ENCODE measurements at places on chromosomes 11 and 22.
A peak's percentile ranks its signal among the peaks of the same experiment; 100 is the strongest.

GRCh38 chr11:81874635-81875034 lies 859.0 kb downstream of the FAM181B start:
- DNase-seq: no peak

DNA sequence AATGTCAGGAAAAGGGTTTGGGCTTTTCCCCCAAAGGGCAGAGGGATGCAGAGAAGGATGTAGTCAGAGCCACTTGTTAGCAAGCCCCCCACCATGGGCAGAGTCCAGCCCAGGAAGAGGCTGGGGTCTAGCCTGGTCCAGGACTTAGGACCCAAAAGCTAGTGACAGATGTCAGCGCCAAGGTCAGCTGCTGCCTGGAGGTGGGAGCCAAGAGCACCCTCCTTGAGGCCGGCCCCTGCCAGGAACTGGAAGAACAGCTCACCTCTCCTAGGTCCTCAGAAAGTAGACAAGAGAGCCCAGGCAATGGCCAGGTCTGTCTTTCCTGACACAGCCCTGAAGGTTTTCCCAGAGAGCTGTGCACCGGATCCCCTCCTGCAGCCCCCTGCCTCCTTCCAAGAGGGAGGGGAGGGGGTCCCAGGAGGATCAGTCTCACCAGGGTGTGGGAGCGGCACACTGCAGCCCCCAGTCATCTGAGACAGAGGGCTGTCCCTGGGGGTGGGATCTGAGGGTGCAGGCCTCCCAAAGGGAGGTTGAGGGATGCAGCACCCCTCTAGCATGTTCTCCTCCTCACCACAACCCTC lies 14.6 kb upstream of the ARHGEF17 start:
- no peak for DNase-seq

DNA sequence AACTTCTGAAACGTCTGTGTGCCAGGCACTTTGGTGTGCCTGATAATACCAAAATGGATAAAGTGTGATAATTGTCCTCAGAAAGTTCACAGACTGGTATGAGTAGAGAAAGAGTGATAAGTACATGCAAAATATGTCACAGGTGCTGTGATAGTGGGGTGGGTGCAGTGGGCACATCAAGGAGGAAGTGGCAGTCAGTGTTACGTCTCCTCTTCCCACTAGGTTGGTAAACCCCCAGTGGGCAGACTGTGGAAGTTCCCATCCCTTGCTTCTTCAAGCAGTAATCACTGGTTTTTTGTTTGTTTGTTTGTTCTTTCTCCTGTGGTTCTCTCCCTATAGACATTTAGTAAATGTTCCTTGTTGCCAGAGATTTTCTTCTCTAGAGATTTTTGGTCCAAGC lies 5.4 kb downstream of the RNF121 start:
- peak; percentile 24 for DNase-seq

DNA sequence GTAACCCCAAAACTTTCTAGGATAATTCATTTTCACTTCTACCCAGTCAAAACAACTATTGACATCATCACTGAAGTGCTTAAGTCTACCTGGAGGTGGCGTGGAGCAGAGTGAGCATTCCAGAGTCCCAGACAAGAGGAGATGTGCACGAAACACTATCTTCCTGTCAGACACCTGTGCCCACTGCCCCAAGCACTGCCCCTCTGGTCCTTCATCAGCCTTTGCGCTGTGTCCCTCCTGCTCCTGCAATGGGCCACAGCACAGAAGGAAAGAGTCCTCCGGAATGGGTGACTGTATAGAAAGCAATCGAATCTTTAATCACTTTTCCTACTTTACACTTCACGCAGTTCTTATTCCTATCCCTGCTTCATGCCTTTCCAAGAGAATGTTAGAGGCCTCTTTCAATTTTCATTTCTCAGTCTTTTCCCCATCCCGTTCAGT lies 512 bp upstream of the GRIA4 start:
- DNase-seq: peak; percentile 81

DNA sequence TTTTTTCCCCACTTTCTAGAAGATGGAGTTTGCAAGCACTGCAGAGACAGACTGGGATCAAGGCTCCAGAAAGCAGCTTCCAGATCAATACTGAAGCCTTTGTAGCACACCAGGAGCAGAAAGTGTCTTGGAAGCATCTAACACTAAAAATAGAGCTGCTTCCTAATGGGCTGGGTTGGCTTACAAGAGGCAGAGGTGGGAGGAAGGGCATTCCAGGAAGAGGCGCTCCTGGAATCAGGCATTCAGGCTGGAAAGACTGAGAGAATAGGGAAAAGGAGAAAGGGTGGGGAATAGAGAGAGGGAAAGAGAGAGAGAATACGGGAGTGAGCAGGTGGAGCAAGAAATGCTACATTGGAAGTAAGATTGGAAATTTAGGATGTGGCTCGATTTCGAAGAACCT lies 395.9 kb downstream of the OPCML start:
- no peak for DNase-seq

- DNase-seq: no peak
Measured at GRCh38 chr11:82898241-82898640, 2.0 kb downstream of the PRCP start.

DNA sequence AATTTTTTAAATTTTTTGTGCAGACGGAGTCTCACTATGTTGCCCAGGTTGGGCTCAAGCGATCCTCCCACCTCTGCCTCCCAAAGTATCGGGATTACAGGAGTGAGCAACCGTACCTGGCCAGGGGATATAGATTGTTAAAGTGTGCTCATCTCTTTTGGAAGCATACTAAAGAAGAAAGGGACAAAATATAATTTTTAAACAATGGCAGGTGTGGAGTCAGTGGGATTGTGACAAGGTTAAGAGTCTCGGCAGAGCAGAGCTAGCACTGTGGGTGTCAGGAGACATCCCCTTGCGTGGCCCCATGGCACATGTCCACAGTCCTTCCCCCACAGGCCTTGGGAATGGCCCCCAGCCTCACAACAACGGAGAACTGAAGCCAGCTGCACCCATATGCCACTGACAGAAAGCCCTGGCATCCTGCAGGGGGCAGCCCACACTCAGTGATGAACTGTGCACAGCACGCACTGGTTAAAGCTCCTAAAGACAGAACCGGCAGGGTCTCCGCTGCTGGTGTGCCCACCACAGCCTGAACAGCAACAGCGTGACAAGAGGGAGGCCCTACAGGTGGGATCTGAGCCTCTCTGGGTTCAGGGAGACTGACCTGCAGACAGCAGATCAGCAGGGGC lies 29.9 kb downstream of the SERPIND1 start:
- peak; percentile 7 for DNase-seq

DNA sequence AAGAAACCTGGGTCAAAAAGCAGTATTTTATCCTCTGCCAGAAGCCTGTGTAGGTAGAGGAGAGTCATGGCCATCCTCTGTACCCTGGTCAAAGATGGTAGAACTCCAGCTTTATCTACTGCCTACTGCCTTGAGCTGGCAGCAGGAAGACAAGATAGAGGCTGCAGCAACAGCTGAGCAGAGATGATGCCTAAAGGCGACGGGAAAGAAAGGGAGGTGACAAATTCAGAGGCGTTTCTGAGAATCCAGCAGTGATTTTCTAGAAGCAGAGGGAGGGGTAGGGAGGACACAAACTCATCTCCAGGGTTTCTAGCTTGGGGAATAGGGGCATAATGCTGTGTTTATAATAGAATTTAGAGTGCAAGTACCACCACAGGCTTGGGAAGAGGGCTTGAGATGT lies 15.5 kb upstream of the C1QTNF4 start:
- DNase-seq: no peak

DNA sequence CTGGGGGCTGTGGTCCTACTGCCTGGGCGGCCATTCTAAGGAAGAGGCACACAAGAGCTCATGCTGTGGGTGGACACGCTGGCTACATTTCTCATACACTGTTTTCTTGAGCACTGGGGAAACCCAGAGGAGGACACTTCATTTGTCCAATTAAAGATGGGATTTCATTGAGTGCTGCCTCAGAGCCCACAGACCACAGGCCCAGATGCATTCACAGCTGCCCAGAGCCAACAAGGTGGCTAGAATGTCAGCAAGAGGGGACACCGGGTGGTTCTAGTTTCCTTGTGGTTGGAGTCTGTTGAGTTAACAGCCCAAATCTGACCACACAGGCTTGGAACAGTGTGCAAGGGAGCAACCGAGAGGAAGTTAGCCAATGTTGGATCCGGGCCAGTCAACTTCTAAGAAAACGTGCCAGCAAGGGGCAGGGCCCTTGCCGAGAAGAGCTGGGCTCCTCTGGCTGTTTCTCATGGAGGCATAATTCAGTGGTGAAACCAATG lies 35.0 kb upstream of the SORL1 start:
- DNase-seq: no peak

GRCh38 chr22:28933321-28933720 lies 49.9 kb downstream of the ZNRF3 start:
- peak; percentile 31 for DNase-seq

Data from DMS53 (cell line).